ENCODE measurements at places on chromosomes 7 and 10. TPM values are rescaled to one million over a fixed set of nuclear protein-coding genes. Genes with fewer than 3 reads are reported as not detected.

Gene CALML5
- total RNA-seq, result not detected

Gene SLC26A5
- not detected for total RNA-seq

Gene CACNB2
- not detected for total RNA-seq

Gene SEMA3C
- 75.5 TPM for total RNA-seq

Gene PON1
- total RNA-seq, result 1.3 TPM

Gene MRC1
- total RNA-seq, result 0.03 TPM

Gene VENTX
- not detected for total RNA-seq
